ENCODE measurements at places on chromosomes 5 and 9. TPM values are rescaled to one million over a fixed set of nuclear protein-coding genes. Genes with fewer than 3 reads are reported as not detected.

GRCh38 chr5:149210225-149210624, 61.4 kb upstream of the AFAP1L1 start:
- H3K4me1 ChIP-seq, result peaks cover 17% of the 10 kb centered on the region
- H3K27me3 ChIP-seq, result no peaks in the 10 kb centered on the region
- H3K36me3 ChIP-seq, result no peaks in the 10 kb centered on the region
- no peak overlapping the region for H3K4me3 ChIP-seq
- no peak for DNase-seq

AMBP gene
- polyA plus RNA-seq, result 0.18 TPM

- no peaks in the 10 kb centered on the region for H3K27me3 ChIP-seq
- H3K4me3 ChIP-seq, result no peak overlapping the region
- DNase-seq, result no peak
- no peak overlapping the region for H3K27ac ChIP-seq
- 0 out of 2 replicates have a peak, but pooled peaks cover 7% of the 10 kb centered on the region for H3K36me3 ChIP-seq
Measured at GRCh38 chr5:68243681-68244080, 28.1 kb downstream of the PIK3R1 start.

DNA sequence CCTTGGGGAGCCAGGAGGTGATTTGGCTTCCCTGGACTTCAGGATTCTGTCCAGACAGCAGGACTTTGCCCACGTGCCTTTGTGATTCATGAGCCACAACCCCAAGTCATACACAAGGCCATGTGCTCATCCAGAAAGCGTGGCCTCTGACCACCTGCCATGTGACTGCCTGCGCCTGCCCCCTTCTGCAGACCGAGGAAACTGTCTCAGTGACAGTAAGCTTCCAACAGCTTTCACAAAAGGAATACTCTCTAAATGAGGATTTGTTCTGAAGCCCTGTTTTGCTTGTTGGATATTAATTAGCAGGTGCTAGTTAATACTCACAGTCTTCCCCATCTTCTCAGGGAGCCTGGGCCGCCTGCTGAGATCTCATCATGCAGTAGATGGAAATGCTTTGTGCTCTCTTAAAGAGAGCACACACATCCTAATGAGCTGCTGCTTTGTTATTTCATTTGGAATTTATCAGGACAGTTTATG, 36.9 kb upstream of the ANGPTL2 start:
- no peaks in the 10 kb centered on the region for H3K27me3 ChIP-seq
- H3K36me3 ChIP-seq, result no peaks in the 10 kb centered on the region
- peak; percentile 41 for DNase-seq
- no peak overlapping the region for H3K4me3 ChIP-seq
- peak overlapping the region; percentile 28 for H3K27ac ChIP-seq
- peaks cover 35% of the 10 kb centered on the region for H3K4me1 ChIP-seq

GRCh38 chr9:70868661-70869652, 252.5 kb downstream of the TRPM3 start:
- peaks cover 55% of the 10 kb centered on the region for H3K27me3 ChIP-seq
- peak overlapping the region; percentile 56 for H3K4me3 ChIP-seq
- no peak for DNase-seq
- H3K27ac ChIP-seq, result no peak overlapping the region
- H3K36me3 ChIP-seq, result no peaks in the 10 kb centered on the region

CAMK4 gene
- polyA plus RNA-seq, result 4.1 TPM

DNA sequence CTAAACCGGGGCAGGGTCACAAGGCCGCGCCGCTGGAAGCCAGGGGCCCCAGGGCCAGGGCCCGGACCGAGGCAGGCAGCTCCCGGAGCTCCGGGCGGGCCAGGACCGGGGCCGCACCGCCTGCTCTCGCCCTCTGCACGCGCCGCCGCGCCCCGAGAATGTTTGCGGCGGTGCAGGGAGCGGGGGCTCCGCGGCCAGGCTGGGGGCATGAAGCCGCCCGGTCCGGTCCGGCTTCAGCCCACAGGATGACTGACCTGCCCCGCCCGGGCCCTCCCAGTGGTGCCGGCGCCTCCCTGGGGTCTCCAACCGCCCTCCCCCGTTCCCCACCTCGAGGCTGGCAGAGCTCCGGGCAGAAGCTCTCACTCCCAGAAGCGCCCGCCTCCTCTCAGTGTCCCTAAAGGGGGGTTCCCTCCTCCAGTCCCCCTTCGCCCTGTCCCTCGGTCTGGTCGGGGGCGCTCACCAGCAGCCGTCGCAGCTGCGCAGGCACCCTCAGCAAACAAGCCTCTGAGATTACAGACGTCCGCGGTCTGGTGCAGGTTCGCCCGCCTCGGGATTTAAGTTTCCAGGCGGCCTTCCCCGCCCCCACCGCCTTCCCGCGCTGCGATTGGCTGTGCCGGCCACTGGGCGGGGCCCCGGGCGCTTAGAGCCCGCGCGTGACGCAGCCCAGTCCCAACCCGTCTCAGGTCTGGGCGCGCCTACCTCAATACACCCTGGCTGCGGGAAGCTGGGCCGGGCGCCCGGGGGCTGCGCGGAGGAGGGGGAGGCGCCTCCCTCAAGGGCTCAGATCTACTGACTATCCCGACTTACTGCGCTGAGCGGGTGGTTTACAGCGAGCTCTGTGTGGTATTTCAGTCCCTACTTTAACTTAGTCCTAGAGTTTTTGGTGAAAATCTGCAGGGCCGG, at the start of gene CTSV:
Gene CTSV (minus strand): TSS at position 532 of the 903 bp plus-strand sequence. CDS start 1,099 bp downstream, outside the sequence.
- H3K27me3 ChIP-seq, result no peaks in the 10 kb centered on the region
- peak; percentile 97 for DNase-seq
- H3K4me3 ChIP-seq, result peak within 1 kb of the TSS; percentile 82
- no peaks in the 10 kb centered on the region for H3K36me3 ChIP-seq
- no peak within 1 kb of the TSS for H3K27ac ChIP-seq
- H3K4me1 ChIP-seq, result no peaks in the 10 kb centered on the region

All from SK-N-SH (cell line).